ENCODE measurements at places on chromosomes 5 and 9.

DNA sequence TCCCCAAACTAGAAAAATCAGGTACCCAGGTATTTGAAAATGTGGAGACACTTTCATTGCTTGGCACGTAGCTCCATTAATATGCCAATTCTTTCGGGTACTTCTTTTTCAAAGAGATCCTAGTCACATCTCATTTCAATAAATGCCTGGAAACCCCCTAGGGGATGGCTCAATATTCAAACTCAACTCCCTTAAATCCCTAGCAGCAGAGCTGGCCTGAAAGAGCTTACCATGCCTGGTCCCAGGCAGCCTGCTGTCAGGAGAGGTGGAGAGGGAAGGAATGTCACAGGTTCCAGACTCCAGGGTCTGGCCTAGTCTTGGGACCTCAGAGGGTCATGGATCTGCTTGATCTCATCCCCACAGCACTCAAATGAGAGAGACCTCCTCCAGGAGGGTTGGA lies 187.1 kb downstream of the SPOCK1 start:
- DNase-seq = no peak

GRCh38 chr9:114366334-114367128 lies 21.3 kb downstream of the AKNA start:
- DNase-seq = no peak

GRCh38 chr9:92503156-92503555 lies 20.9 kb upstream of the ASPN start:
- no peak for DNase-seq

GRCh38 chr5:102811972-102812371 lies 56.9 kb downstream of the PAM start:
- no peak for DNase-seq

- DNase-seq = no peak
These were observed 343.2 kb downstream of the SEMA5A start for GRCh38 chr5:9202636-9203035.

DNA sequence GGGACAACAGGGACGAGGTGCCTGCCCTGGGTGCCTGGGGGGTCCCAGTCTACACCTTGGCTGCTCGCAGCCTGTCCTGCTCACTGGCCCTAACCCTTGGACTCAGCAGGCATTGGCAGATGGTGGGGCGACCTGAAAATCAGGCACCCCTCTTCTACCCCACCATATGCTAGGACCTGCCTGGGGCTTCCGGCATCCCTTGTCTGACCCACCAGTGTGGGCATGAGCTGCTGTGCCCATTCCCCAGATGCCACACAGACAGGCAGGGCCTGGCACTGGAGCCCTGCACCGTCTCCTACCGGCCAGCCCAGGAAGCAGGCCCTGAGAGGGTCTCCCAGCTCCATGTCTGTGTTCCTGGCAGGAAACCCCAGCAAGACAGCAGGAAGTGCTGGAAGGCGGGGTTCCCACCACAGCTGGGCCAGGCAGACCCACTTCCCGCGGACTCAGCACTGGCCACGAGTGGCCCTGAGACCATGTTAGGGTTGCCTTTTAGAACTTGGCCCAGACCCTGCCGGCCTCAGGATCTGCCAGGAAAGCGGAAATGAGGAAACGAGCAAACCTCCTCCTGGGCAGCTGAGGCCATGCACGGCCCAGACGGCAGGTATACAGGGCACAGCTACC lies 3.1 kb downstream of the NINJ1 start:
- no peak for DNase-seq

- DNase-seq = no peak
These were observed 63.8 kb downstream of the TMEM252 start for GRCh38 chr9:68476847-68477246.

DNA sequence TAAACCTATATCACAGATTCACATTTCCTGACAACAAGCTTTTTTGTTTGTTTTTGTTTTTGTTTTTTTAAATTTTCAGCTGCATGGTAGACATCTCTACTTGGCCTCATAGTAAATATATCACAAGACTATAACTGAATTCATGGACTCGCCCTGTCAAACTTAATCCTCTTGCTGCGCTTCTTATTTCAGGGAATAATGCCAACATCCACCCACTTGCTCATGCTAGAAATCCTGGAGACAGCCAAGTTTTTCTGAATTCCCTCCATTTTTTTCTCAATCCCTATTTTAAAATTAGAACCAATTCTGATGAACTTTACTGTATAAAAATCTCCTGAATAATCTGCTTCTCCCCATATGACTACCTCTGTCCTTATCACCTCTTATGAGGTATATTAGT lies 283.6 kb upstream of the RPS23 start:
- DNase-seq = no peak

- no peak for DNase-seq
These were observed 122.1 kb upstream of the ADAMTS16 start for GRCh38 chr5:5017827-5018577.

- no peak for DNase-seq
These were observed 147.5 kb upstream of the FGF10 start for GRCh38 chr5:44536650-44537260.

GRCh38 chr9:92132501-92132900 lies 17.3 kb upstream of the SPTLC1 start:
- DNase-seq = no peak

GRCh38 chr9:76218886-76219445 lies 175.3 kb downstream of the RFK start:
- DNase-seq = no peak

GRCh38 chr5:112316731-112317130 lies 102.3 kb downstream of the EPB41L4A start:
- no peak for DNase-seq

- no peak for DNase-seq
These were observed 409.6 kb upstream of the PAPPA start for GRCh38 chr9:115743709-115744605.

DNA sequence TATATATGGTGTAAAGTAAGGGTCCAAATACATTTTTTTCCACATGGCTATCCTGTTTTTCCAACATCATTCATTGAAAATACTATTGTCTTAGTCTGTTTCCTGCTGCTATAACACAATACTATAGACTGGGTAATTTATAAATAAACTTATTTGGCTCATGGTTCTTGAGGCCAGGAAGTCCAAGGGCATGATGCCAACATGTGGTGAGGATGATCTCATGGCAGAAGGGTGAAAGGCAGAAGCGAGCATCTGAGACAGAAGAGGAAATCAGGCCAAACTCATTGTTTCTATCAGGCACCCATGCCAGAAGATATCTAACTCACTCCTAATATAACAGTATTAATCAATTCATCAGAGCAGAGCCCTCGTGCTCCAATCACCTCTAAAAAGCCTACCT lies 42.6 kb downstream of the ANKRD55 start:
- no peak for DNase-seq

DNA sequence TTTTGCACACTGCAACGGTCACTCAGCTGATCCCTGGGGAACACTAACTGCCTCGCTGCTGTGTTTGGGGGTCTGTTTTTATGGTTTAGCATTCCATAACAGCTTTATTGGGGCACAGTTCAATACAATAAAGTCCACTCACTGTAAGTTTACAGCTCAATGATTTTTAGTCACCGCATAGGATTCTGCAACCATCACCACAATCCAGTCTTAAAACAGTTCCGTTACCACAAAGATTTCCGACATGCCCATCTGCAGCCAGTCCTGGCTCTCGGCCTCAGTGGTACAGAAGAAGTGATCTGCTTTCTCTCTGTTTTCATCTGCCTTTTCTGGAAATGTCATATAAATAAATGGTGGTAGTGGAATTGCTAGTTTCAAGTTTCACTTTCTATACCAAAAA lies 23.6 kb downstream of the OR2V2 start:
- DNase-seq = no peak

DNA sequence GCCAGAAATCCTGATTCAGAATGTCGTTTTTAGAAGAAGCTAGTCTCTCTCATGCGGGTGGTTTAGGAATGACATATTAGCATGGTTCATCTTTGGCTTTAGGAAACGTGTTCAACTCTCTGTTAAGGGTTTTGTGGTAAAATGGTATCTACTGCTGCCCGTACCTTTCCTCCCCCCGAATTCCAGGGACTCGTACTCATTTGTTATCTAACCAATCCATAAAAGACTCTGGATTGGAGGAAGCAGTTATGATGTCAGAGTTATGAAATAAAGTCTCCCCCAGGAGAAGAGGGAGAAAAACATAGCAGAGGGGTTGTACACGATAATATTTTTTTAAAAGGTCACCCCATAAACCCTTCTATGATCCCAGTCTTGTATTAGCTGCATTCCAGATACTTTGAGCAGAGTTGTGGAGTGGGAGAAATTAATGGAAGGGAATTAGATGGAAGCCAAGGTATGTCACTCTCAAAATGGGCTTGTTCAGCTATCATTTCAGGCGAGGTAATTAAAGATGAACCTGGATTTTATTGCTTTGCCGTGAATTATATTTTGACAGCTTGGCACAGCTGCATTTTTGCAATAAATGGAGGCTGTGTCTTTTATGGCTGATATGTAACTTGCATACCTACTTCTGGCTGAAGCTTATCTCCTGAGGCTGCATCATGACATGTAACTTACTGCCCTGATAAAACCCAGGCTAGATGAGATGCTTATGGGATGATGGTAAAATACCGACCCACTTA lies 31.3 kb downstream of the RAI14 start:
- DNase-seq = no peak

DNA sequence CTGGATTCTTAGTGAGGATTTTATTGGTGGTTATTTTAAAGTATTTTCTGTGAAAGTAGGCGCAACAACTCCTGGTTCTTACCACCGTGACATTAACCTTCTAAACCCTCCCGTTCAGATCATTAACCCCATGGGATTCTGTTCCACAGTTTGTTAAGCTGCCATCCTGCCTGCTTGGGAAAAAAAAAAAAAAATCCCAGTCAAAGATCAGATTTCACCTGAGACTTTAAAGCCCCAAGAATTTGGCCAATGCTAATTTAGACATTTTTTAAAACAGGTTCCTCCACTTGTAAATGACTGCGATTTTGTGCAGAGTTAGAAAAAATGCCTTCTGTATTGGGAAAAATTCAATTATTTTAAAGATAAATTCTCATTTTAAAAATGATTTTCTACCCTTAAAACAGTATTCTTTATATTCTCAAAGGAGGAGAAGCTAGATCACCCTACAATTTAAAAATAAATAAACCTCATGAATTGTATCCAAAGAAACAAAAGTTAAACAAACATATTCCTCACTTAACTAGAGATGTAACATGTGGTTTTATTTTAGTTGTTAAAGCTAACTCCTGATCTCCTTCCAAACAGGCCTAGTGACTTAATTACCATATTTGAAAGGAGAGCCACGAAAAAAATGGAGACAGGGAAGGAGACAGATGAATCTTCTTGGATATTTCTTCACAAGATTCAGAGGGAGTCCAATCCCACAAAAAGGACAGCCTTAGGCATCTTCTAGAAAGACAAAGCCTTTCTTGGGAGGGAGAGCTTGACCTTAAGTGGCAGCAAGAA lies 93.1 kb upstream of the IFNK start:
- no peak for DNase-seq

GRCh38 chr5:134527156-134527960 lies 1.9 kb downstream of the JADE2 start:
- DNase-seq = peak; percentile 33

GRCh38 chr9:117763314-117763713 lies 59.1 kb downstream of the TLR4 start:
- DNase-seq = no peak

DNA sequence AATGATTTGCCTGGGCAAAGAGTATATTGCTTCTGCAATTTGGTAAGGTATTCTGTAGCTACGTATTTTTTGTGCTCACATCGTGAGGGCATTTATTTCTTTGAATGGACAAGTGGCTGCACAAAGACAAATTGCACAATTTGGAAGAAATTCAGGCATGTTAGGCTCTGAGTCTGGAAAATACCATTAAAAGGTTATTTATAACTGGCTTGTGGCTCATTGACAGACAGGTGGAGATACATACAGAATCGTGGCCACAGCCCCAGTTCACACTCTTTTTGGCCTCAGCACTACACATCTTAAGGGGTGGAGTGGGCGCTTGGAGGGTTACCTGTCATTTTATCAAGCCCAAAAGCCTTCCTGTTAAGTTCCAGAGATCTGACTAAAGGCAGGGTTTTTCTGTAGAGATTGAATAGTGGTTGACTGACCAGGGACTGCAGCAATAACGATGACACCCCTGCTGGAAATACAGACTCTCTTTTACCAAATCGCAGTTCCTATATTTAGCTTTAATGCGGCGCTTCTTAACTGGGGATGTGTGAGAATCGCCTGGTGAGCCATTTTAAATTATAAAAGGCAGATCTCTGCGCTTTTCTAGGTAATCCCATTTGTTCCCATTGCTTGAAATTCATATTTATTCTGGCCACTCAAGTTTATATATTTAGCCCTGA lies 14.7 kb downstream of the MAN2A1 start:
- DNase-seq = no peak

GRCh38 chr9:35519692-35520363 lies 29.9 kb downstream of the RUSC2 start:
- no peak for DNase-seq

DNA sequence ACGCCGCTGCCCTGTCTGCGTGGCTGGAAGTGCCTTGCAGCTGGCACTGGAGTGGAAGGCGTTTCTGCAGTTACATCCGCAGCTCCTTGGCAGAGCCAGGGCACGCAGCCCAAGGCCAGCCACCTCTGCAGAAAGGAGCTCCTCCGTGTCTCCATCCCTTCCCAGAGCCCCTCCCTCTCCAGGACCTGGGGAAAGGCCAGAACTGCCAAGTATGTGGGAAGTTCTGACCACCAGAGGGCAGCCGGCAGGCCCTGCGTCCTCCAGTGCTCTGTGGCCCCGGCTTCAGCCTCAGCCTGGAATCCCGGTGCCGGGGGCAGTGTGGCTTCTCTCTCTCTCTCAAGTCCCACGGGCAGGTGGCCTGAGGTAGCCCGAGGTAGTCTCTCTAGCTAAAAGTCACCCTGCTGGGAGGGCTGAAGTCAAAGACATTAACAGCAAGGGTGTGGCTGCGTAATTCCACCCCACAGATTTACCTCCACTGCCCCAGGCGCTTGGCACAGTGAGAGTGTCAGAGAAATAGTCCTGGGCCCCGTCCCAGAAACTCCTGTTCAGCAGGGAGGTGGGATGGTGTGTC lies 101.7 kb upstream of the FCN2 start:
- no peak for DNase-seq

DNA sequence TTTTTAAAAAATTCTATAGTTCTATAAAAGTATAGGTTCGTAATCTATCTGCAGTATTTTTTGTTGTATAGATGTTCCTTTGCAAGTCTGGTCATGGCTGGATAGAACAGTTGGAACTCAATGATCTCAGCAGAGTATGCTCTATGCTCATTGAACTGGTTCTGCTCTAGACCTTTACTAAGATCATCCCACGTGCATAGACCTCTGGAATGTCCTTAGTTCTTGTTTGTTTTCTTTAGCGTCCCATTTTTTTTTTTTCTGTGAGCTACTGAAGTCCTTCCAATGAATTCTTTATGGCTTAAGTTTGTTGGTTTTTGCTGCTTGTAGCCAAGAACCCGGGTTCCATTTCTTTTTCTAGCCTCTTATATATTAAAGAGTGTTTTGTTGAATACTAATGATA lies 3.5 kb downstream of the TMEM38B start:
- no peak for DNase-seq

GRCh38 chr5:178310130-178310865 lies 77.7 kb upstream of the PHYKPL start:
- DNase-seq = no peak

- no peak for DNase-seq
These were observed 59.8 kb downstream of the ARHGEF37 start for GRCh38 chr5:149641000-149641576.

DNA sequence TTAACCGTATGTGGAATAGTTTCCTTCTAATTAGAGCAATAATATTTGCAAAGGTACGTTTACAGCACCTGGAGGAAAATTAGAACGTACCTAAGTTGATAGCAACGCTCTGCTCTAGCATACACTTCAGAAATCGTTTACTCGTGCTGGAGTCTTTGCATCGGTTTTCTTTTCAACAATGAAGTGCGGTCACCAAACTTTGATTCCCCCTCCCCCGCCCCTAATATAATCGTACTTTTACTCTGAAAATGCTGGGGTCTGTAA lies 506 bp downstream of the ADAMTS19 start:
- no peak for DNase-seq

GRCh38 chr9:123669346-123669745 lies 260.6 kb downstream of the DENND1A start:
- no peak for DNase-seq

All from cortex of kidney (tissue), 1 donor.